ENCODE measurements at places on chromosomes 11 and 22. TPM values are rescaled to one million over a fixed set of nuclear protein-coding genes. Genes with fewer than 3 reads are reported as not detected.

- no peak for DNase-seq
Measured at GRCh38 chr11:47509077-47509536, 43.8 kb downstream of the CELF1 start.

Gene CABP4
- total RNA-seq = 2.4 TPM

DNA sequence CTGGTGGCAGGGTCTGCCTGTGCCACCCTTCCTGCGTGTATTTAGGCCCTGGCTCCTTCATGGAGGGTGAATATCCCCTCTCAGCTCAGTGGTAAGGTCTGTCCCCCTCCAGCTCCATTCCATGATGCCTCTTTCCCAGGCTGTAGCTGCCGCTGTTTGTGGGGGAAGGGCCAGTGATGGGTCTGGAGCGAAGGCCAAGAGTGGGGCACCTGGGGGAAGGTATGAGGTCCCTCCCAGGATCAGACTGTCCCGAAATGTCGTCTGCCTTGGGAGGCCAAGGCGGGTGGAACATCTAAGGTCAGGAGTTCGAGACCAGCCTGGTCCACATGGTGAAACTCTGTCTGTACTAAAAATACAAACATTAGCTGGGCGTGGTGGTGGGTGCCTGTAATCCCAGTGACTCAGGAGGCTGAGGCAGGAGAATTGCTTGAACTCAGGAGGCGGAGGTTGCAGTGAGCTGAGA is 1.1 kb downstream of the CD151 start:
- no peak for DNase-seq

DNA sequence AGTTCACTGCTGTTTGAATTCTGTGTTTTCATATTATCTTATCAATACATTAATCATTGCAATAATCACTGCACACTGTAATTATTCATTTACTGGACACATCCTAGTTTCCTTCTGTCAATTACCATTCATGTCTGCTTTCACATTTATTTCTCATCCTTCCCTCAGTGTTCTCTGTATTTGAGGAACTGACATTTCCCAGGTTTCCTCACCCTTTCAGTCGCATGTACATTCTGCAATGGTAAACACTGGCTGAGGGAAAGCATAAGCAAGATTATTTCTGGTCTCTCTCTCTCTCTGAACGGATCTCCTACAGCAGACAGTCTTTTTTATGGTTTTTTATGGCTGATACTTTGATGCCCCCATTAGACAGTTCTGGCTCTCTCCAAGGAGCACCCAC is 4.2 kb upstream of the HBD start:
- no peak for DNase-seq

GRCh38 chr22:21014726-21015465 is at the start of gene P2RX6:
P2RX6 (plus strand) TSS chr22:21015165; CDS start chr22:21015175, 10 bp downstream.
- DNase-seq = peak; percentile 72

- DNase-seq = no peak
Measured at GRCh38 chr11:46291441-46292150, 14.1 kb downstream of the CREB3L1 start.

Gene RELT
- total RNA-seq = 13.2 TPM

Gene UBE4A
- 35.2 TPM for total RNA-seq

Gene TBX10
- not detected for total RNA-seq

DNA sequence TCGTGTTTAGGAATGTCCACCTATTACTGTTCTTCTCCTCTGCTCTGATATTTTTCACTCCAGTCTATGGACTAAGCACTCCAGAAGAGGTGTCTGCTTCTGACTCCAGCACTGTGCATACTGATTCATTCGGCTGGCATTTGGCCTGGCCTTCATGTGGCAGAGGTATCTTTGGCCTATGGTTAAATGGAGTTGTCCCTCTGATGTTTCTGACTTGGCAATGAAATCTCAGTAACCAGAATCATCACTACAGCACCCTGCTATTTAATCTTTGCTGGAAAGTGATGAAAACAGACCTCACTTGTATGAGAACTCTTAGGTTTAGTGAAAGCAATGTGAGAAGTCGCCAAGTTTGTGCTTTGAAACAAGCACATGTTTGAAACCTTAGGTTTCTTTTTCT is 155.2 kb downstream of the MAML2 start:
- peak; percentile 61 for DNase-seq

DNA sequence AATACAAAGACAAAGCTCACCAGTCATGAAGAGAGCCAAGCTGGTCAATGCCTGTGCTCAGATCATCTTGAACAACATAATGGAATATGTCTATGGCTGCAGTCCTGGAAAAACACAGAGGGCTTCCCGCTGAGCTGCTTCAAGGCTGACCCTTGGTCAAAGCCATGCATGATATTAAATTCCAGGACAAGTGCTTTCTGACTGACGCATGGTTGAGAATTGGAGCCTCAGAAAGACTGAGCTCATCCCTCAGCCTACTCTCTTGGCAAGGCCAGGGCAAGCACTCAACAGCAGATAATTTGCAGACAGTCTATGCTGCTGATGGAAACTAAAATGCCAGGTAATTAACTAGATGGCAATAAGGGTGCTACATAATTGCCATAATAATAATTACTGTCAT is 89.2 kb downstream of the GALNT18 start:
- no peak for DNase-seq

DNA sequence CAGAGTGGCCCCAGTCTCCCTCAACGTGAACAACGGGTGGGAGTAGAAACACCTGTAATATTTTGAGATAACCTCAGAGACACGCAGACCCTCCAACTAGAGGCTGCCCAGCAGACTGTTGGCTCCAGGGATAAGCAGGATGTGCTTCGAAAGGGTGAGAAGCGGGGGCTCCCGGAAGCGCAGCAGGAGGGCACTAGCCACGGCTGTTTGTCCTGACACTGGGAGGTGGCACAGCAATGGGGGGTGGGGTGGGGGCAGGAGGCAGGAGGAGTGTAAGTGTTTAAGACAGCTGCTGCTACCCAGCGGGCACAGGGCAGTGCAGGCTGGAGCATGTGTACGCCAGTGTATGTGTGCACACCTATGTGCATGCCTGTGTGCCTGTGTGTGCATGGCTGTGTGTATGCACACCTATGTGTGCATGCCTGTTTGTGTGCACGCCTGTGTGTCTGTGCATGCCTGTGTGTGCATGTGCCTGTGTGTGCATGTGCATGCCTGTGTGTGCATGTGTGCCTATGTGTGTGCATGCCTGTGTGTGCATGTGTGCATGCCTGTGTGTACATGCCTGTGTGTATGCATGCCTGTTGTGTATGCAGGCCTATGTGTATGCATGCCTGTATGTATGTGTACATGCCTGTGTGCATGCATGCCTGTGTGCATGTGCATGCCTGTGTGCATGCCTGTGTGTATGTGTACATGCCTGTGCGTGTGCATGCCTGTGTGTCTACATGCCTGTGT is 154.7 kb downstream of the SHANK2 start:
- DNase-seq = peak; percentile 56

- DNase-seq = no peak
Measured at GRCh38 chr11:134486704-134487103, 74.7 kb upstream of the B3GAT1 start.

- no peak for DNase-seq
Measured at GRCh38 chr11:128804481-128804880, 62.6 kb downstream of the KCNJ1 start.

GRCh38 chr11:122149202-122149601 is 33.2 kb upstream of the BLID start:
- DNase-seq = no peak

Gene ALX4
- 0.06 TPM for total RNA-seq

GRCh38 chr11:127334466-127334865 is 333.9 kb upstream of the KIRREL3 start:
- no peak for DNase-seq

Gene OR5T2
- not detected for total RNA-seq

- no peak for DNase-seq
Measured at GRCh38 chr22:18035751-18036150, 11.4 kb upstream of the MICAL3 start.

GRCh38 chr22:42299586-42300258 is 29.3 kb upstream of the TCF20 start:
- no peak for DNase-seq

Gene CSRP3
- not detected for total RNA-seq

Gene KDELR3
- 12.9 TPM for total RNA-seq

Gene LRRC74B
- total RNA-seq = not detected

GRCh38 chr11:102539567-102539966 is 9.0 kb upstream of the MMP7 start:
- DNase-seq = no peak

Gene CCDC116
- total RNA-seq = 1.0 TPM

DNA sequence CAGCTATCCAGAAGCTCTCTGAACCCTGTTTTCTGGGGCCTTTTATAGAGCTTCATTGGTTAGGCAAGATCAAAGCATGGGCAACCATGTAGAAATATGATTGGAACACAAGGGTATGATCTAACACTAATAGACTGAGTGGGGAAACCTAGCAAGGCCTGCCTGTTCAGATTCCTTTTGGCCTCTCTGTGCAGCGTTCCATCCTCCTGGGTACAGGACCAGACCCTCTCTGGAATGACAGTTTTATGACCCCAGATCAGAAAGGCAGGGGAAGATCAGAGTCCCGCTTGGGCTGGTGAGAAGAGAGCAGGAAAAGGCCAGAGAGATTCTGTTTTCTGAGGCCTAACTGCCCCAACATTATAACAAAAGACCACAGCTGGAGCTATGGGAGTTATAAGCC is 36.7 kb upstream of the VWA5A start:
- no peak for DNase-seq

Gene OR52N4
- 0.78 TPM for total RNA-seq

Gene C11orf87
- not detected for total RNA-seq

DNA sequence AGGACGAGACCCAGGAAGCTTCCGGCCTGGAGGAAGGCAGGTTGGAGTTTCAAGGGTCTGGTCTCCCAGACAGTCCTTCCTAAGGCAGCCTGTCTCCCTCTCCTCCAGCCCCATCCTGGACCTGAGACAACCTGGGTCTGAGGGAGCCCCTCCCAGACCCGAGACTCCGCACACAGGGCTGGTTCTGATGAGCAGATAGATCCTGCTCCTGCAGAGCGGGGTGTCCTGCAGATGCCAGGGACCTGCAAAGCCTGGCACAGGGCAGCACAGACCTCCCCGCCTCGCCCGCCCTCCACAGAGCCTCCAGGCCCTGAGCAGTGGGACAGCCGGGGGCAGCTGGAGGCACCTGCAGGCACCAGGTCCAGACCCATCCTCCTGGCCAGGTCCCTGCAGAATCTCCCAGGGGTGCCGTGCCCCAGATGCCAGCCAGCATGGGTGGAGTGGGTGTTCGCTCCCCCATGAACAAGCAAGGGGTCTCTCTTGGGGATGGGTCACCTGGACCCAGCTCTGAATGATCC is 7.8 kb downstream of the PIM3 start:
- no peak for DNase-seq

GRCh38 chr22:26619510-26619909 is 1.7 kb upstream of the CRYBB1 start:
- DNase-seq = no peak

DNA sequence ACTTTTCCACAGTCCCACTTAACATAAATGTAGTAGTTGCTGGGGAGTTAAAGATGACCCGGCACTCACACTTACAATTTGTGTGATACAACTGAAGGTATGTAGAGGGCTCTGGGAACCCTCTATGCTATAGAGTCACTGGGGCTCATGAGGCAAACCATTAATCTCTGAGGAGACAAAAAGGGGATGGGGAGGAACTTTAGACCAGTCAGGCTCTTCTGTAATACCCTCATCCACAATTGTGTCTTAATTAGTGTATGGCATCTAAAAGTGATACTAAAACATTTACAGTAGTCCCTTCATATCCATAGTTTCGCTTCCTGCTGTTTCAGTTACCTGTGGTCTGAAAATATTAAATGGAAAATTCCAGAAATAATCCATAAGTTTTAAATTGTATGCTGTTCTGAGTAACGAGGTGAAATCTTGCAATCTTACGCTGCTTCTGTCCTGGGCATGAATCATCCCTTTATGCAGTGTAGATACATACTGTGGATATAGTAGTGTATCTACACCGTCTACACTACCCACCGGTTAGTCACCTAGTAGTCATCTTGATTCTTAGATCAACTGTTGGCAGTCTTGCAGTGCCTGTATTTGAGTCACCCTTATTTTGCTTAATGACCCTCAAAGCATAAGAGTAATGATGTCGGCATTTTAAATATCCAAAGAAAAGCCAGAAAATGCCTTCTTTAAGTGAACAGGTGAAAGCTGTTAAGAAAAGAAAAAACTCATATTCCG is 12.2 kb downstream of the CBL start:
- DNase-seq = no peak

DNA sequence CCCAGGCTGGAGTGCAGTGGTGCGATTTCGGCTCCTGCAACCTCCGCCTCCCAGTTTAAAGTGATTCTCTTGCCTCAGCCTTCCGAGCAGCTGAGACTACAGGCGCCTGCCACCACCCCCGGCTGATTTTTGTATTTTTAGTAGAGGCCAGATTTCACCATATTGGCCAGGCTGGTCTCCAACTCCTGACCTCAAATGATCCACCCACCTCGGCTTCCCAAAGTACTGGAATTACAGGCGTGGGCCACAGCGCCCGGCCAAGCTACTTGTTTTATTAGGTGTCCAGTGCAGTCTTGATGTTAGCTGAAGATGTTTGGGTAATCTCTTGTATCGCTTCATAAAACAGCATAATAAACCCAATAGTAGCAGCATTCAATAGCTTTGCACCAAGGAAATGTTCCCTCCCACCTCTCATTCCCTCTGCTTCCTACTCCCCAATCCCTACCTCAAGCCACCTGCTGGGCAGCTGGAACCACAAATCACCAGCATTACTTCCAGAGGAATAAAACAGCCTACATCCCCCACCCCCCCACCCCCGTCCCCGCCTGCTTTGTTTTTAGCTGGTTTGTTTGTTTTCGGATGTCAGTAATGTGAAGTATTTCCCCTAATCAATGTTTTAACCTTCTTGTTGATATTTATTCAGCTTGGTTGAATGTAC is 11.0 kb upstream of the GRIK4 start:
- no peak for DNase-seq

DNA sequence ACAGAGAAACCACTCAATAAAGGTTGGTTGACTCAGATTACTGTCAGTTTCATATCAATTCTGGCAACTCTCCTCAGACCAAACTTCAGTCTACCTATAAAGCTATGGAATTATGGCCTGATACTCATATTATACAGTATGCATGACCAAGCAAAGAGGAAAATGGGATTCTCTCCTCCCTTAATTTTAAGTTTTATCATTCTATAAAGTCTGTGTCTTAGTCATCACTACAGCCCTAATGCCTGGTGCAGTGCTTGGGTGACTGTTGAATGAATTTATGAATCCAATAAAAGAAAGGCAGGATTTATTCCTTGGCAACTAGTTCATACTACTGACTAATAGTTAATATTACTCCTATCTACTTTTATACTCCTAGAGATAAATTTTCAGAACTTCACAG is 37.6 kb upstream of the GRAMD1B start:
- no peak for DNase-seq

DNA sequence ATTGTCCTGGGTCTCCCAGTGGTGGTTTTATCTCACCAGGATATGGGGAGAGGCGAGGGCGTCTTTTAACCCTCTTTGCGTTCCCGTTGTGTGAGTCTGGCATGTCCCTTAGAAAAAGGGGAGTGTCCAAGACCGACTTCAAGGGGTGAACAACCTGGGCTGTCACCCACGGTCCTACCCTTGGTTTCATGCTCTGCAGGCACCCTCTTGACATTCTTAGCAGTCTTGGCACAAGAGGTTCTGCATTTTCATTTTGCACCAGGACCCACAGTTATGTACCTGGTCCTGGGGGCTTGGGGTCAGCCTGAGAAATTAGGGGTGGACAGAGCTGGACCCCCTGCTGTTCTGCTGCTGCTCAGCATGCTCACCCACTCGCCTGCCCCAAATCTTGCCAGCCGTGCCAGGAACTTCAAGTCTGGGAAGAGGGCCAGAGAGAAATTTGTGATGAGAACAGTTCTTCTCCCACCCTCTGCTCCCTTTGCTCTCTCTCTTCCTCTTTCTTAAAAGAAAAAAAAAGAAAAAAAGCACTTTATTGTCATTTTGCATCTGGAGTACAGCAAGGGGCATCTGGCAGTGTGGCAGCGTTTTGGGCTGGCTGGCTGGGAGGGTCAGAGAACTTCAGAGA is 471.2 kb downstream of the MIAT start:
- DNase-seq = no peak

Measured in aorta (tissue), 5 donors.